Stimulated activated CD4-positive, alpha-beta T cell treated with anti-CD3 and anti-CD28 coated beads, Interleukin-4, amount 100 ng/mL, for 1 hour (primary cell): ENCODE measurements at places on chromosomes 11 and 22.

GRCh38 chr11:7031471-7031871 lies 11.2 kb downstream of the NLRP14 start:
- DNase-seq, result no peak

- DNase-seq, result no peak
Observed at GRCh38 chr22:43540529-43540923, 128.7 kb downstream of the MPPED1 start.

- DNase-seq, result peak; percentile 12
Observed at GRCh38 chr11:74570266-74571061, 21.9 kb upstream of the POLD3 start.

- DNase-seq, result no peak
Observed at GRCh38 chr11:76885390-76886097, 24.8 kb downstream of the ACER3 start.

GRCh38 chr22:22761963-22762772 lies 117.8 kb downstream of the GGTLC2 start:
- DNase-seq, result no peak

GRCh38 chr11:130122141-130122575 lies 37.4 kb upstream of the ST14 start:
- DNase-seq, result peak; percentile 24
